Activated CD8-positive, alpha-beta memory T cell treated with anti-CD3 and anti-CD28 coated beads, Interleukin-2, amount 50 U/mL, for 4 hours (primary cell): ENCODE measurements at places on chromosomes 7 and 10.

DNA sequence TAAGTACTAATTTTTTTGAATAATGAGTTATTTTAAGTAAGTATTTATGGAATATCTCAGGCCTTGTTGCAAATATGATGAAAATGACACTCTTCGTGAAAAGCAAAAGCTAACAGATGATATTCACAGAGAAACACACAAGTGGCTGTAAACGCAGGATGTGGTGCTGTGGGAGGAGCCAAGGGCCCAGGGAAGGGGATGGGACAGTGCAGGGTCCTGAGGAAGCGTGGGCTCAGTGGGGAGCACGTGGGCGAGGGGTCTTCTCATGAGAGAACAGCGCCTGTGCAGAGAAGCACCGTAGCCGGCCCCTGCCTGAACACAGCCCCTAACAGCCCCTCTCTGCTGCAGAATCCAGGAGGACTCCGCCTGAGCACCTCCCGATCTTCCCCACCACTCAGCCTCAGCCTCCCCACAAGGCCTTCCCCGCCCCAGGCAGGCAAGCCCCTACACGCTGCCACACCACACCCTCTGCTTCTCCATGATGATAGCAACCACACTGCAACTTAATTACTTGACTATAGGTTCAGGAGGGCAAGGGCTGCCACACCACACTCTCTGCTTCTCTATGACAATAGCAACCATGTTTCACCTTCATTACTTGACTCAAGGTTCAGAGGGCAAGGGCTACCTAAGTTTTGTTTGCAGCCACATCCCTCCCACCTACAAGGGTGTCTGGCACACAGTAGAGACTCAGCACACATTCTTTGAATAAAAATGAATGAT is 152.6 kb upstream of the RNF32 start:
- DNase-seq = no peak

- no peak for DNase-seq
These were observed 363.3 kb downstream of the TYW1 start for GRCh38 chr7:67359900-67360299.

DNA sequence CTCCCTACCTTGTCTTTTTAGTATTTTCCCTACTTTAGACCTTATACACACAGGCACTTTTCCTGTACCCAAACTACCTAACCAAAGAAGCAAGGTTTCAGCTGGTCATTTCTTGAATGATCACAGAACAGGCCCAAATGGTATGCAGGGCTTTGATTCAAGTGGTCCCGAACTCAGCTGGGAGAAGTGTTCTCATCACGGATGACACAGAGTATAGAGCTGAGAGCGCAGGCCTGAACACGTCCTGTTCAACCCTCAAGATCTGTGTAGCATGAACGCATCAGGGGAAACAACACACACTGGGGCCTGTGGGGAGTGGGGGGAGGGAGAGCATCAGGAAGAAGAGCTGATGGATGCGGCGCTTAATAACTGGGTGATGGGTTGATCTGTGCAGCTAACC is 318.2 kb downstream of the SFMBT2 start:
- no peak for DNase-seq

DNA sequence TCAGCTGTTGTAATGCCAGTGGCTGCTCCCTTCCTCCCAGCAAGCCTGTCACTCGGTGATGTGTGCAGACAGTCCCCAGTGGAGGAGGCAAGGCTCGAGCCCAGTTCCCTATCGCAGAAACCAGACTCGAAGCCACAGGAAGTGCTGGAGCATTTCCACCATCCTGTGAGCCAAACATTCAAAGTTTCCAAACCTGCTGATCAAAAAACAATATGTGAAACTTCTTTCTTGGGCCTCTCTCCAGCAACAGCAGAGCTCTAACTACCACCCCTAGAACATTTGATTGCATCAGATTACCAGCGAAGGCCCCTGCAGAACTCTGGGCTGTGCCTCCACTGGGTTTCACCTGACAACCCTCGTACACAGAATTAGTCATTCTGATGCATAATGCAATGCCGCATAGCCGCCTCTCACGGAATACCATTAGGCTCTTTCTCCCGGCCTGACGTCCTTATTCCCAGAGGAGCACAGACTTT is 94.0 kb downstream of the ELMO1 start:
- DNase-seq = peak; percentile 38

GRCh38 chr7:108557191-108557590 is 12.3 kb downstream of the THAP5 start:
- DNase-seq = no peak

DNA sequence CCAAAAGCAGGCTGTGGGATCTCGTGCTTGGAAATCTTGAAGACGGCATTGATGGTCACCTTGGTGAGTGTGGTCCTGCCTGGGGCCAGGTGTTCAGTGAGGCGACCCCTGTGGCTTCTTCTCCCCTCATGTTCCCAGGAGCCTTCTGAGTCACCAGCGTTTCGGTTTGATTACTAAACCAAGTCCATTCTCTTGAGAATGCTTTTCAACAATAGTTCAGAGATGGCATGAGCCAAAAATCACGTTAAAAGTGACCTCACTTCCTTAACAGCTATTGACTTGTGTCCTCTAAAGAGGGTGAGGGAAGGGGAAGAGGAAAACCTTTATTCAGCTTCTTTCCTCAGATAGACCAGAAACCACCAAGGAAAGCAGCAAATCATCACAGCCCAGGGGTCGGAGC is 315.2 kb downstream of the GATA3 start:
- no peak for DNase-seq

DNA sequence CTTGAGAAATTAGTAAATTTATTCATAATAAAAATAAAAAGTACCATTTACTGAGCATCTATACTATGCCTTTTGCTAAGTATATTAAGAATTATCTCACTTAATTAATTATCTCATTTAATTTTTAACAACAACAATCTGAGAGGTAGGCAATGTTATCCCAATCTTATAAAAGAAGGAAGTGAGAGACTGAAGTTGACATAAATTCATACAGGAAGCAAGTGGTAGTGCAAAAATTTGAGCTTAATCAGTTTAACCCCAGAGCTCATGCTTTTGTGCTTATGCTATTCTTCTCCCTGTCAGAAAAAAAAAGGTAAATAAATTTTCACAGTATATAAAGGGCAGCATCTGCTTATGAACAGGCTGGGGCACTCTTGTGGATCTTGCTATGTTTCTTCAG is 2.7 kb upstream of the LIPF start:
- no peak for DNase-seq

- DNase-seq = no peak
These were observed 2.5 kb upstream of the ITIH2 start for GRCh38 chr10:7700577-7701125.

DNA sequence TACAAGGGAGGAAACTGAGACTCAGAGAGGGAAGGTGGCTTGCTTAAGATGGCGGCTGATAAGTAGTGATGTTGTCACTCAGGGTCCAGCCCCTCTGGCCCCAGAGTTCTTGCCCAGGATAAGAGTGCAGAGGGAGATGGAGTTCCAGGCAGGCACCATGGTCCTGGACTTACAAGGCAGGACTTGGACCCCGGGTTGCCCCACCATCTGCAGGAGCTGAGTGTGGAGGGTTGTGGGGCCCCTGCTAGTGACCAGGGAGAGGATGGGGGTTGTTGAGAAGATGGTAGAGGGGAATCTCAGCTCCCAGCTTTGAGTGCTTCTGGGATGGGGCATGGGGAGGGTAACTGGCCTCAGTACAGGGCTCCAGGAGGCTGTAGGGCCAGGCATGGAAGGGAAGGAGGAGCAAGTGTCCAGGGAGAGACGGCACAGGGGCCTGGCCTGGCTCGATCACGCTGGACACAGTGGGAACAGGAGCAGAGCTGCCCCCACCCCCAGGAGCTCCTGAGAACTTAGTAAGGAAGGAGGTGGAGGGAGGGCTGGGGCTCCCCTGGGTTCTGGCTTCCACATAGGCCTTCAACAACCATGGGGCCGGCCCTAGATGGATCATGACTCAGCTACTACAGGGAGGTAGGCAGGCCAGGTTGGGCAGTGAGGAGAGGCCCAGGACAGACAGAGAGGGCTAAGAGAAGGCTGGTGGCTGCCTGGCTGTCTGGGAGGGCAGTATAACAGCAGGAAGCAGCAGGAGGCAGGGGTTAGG is 28.2 kb downstream of the PPIF start:
- no peak for DNase-seq

DNA sequence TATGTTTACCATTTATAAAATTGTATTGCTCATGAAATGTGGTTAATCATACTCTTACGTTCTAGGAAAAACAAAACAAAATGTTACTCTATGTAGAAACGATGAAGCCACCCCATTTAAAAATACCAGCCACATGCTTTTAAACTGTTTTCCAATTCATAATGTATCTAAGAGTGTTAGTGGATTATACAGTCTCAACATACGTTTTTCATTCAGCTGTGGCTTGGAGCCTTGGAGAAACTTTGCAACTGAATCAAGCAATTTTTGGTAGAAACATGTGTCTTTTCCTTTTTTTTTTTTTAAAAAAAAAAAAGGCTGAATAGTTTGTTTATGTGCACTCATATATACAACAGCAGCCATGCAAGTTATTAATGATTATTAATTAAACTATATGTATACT is 378.0 kb upstream of the SEMA3D start:
- DNase-seq = no peak

GRCh38 chr10:73768881-73769280 is 13.0 kb upstream of the CHCHD1 start:
- DNase-seq = peak; percentile 67

DNA sequence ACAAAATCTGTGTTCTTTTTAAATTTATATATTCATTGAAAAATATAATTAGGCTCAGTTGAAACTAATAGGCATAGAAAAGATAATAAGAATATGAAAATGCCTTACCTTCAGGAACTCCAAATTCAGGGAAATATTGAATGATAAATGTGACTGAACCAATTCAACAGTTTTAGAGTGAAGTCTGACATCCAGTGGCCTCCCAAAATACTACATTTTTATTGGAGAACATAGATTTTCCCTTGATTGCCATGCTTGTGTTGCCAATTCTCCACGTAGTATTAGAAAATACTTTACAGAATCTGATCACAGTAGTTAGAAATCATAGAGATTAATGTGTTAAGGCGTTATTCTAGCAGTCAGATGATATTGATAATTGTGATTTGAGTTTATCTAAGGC is 1246.7 kb downstream of the GATA3 start:
- no peak for DNase-seq

DNA sequence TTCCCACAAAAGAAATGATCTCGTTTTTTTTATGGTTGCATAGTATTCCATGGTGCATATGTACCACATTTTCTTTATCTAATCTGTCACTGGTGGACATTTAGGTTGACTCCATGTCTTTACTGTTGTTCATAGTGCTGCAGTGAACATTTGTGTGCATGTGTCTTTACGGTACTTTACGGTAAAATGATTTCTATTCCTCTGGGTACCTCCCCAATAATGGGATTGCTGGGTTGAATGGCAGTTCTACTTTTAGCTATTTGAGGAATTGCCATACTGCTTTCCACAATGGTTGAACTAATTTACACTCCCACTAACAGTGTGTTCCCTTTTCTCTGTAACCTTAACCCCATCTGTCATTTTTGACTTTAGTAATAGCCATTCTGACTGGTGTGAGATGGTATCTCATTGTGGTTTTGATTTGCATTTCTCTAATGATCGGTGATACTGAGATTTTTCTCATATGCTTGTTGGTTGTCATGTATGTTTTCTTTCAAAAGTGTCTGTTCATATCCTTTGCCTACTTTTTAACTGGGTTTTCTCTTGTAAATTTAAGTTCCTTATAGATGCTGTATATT is 37.2 kb downstream of the MKLN1 start:
- DNase-seq = no peak

- DNase-seq = no peak
These were observed 104.5 kb upstream of the INSYN2A start for GRCh38 chr10:127300868-127301321.

GRCh38 chr7:20301311-20301939 is 29.3 kb upstream of the ITGB8 start:
- DNase-seq = no peak

GRCh38 chr10:75723319-75723980 is 292.0 kb downstream of the LRMDA start:
- no peak for DNase-seq

DNA sequence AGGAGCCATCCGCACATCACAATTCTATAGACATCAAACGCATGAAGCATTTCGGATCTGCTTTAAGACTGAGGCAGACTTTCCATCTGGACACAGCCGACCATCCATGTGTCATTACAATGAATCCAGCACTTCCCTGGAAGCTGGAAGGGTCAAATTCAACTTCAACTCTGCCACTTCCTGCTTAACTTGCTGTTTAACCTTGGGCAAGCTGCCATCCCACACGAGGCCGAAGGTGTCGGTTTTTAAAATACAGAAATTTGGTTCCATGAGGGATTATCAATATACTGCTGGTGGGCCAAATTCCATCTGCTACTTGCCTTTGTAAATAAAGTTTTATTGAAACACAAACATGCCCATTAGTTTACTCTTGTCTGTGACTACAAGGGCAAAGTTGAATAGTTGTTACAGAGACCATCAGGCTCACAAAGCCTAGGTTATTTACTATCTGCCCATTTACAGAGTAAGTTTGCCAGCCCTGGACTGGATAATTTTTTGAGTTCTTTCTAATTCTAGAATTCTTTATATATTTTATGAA is 134.6 kb downstream of the FAM204A start:
- DNase-seq = no peak

GRCh38 chr7:44622342-44623151 is 16.1 kb downstream of the OGDH start:
- DNase-seq = no peak

DNA sequence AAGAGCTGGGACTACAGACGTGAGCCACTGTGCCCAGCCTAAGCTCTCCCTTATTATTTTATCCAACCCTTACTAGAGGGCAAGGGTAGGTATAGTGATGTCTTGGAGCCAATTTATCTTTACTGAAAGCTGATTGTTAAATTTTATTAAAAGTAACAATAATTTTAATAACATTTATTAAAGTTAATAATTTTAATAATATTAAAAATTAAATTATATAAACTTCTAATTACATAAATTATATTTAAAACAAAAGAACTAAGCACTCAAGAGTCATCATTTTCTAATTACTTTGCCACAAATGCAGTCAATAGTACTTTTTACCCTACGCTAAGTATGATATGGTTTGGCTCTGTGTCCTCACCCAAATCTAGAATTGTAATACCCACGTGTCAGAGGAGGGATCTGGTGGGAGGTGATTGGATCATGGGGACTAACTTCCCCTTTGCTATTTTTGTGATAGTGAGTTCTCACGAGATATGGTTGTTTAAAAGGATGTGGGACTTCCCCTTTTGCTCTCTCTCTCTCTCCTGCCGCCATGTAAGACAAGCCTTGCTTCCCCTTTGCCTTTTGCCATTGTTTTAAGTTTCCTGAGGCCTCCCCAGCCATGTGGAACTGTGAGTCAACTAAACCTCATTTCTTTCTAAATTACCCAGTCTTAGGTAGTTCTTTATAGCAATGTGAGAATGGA is 58.4 kb upstream of the ETV1 start:
- no peak for DNase-seq

- no peak for DNase-seq
These were observed 34.5 kb downstream of the ZNF503 start for GRCh38 chr10:75367021-75367487.

DNA sequence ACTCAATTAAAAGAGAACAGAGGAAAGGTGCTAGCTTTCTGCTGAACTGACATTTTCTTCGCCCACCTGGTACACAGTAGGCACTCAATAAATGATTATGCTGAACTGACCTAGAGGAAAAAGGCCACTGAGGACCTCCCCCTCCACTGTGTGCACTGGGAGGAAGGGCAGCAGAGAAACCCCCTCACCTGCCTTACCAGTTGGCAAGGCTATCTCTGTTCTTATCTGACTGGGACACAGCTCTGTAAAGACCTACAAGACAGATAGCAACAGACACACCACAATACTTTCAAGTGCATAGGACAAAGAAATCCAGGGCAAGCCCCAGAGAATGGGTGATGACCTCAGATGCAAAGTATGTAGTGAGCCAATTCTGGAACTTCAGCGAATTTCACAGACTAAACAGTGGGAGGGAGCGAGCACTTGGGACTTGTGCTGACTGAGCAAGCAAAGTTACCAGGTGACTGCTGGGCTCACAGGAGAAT is 30.4 kb downstream of the PDLIM1 start:
- DNase-seq = no peak
